Islet precursor cell (in vitro differentiated cells): ENCODE measurements at places on chromosomes 12 and 14.

DNA sequence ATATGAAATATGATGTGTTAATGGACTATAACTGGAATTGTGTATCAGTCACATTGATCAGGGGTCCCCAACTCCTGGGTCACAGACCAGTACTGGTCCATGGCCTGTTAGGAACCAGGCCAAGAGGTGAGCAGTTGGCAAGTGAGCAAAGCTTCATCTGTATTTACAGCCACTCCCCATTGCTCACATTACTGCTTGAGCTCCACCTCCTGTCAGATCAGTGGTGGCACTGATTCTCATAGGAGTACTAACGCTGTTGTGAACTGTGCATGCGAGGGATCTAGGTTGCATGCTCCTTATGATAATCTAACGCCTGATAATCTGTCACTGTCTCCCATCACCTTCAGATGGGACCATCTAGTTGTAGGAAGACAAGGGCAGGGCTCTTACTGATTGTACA, 72.3 kb downstream of the CDK17 start:
- no peak for DNase-seq

GRCh38 chr12:124160097-124160756, 134.7 kb upstream of the RFLNA start:
- DNase-seq = peak; percentile 64

- DNase-seq = no peak
Observed at GRCh38 chr12:10165421-10165820, 6.5 kb downstream of the OLR1 start.

- DNase-seq = no peak
Observed at GRCh38 chr14:81224222-81224621, 3.5 kb upstream of the GTF2A1 start.

- no peak for DNase-seq
Observed at GRCh38 chr12:24728366-24728765, 220.5 kb downstream of the BCAT1 start.

GRCh38 chr12:28051516-28052354, 79.2 kb upstream of the PTHLH start:
- no peak for DNase-seq

- DNase-seq = no peak
Observed at GRCh38 chr14:105806568-105806967, 280.2 kb downstream of the TMEM121 start.

DNA sequence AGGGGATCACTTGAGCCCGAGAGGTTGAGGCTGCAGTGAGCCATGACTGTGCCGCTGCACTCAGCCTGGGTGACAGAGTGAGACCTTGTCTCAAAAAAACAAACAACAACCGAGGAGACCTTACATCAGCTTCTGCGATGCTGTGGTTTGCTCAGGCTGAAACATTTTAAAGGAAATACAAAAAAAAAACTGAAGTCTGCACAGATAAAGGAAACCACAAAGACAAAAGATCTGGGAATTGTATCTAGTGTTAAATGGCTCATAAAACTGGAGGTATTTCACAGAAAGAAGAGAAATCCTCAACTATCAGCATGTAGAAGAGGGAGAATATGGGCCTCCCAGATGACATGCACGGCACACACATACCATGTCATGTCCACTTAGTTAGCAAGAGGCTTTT, 60.3 kb upstream of the VPS33A start:
- no peak for DNase-seq

GRCh38 chr14:32667287-32667686, 271.4 kb upstream of the NPAS3 start:
- DNase-seq = no peak

DNA sequence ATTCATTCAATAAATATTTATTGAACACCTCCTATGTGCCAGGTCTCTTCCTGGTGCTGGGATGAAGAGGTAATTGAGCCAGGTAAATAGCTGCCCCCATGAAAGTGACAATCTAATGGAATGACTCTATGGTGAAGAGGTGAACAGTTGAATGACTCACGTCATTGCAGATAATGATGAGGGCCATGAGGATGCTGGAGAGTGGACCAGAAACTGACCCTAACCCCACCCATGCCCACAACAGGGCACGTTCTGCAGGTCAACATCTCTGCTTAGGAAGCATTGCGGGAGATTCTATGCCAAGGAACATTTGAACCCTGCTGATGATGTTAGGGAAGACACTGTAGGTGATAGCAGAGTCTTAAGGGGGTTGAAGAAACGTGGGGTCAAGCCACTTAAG, 788.9 kb upstream of the TBX3 start:
- DNase-seq = no peak

- no peak for DNase-seq
Observed at GRCh38 chr14:53519137-53519536, 366.0 kb upstream of the DDHD1 start.

DNA sequence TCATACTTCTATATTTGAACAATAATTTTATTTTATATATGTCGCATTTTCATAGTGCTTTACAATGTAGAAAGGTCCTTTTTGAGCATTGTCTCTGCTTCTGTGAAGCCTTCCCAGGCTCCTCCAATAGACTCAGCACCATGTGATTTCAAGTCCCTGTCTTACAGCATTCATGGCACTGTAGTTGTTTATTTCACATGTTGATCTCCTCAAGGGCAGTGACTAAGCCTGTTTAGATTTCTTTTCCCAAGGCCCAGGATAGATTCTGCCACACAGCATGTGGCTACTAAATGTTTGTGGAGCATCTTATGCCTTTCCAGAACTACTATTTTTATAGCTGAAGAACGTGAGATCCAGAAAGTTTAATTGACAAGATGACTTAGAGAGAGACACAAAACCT, 391.7 kb downstream of the TMEM117 start:
- no peak for DNase-seq

DNA sequence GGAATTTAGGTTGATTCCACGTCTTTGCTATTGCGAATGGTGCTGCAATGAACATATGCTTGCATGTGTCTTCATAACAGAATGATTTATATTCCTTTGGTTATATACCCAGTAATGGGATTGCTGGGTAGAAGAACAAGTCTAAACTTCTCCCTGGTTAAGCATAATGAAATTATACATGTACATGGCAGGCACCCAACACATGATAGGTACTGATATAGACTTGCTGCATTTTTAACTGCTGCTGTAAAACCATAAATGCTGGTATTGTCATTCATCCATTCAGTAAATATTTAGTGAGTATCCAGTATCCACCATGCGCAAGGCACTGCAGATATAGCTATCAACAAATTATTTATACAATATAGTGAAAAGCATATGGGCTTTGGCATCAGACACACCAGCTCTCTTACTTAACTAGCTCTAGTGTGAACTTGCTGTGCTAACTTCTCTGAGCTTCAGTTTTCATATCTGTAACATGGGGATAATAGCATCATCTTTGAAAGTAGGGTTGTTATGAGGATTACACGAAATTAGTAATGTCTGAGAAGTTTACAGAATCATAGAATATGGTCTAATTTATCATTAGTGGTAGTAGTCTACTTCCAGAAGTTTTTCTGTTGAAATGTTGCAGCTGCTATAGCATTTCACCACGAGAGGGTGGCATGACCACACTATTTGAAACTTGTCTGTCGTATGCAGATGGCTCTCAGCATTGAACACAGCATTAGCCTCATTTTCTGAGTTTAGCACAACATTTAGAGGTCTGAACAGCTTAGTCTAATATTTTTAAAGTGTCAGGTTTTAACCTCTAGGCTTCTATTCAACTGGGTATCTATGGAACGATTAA, 32.0 kb upstream of the SEL1L start:
- DNase-seq = no peak

GRCh38 chr14:70359076-70359424, 433 bp downstream of the COX16 start:
- DNase-seq = no peak

DNA sequence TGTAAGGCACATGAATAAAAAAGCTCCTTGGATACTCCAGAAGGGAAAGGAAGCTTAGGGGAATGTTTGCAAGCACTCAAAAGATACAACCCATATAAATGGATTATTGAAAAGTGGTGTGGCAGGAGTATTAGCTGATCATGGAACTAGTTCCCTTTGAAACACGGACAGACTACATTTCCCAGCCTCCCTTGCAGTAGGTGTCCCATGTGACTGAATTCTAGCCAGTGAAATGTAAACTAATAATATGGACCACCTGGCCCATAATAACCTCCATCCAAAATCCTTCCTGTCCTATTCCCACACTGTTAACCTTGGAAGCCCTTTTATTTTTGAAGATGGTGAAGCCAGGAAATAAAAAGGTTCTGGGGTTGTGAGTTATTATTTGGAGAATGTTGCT, 242.3 kb downstream of the SUDS3 start:
- DNase-seq = no peak

- no peak for DNase-seq
Observed at GRCh38 chr14:59407246-59408010, 57.8 kb downstream of the GPR135 start.

DNA sequence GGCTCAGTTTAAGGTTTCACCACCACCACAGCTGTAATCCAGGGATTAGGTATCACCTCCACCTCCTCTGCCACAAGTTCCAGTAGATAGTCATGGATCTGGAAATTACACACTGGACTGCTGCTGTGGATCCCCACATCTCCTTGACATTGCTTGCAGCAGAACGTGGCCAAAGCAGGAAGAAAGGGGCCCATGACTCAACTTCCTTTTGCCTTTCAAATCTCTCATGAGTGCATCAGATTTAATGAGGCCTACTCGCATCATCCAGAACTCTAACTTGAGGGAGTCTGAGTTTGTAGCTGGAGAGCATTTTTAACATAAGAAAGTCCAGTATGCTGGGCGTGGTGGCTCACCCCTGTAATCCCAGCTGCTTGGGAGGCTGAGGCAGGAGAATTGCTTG, 29.2 kb upstream of the TMED10 start:
- no peak for DNase-seq

GRCh38 chr12:77686760-77687159, 143.9 kb upstream of the NAV3 start:
- no peak for DNase-seq

- no peak for DNase-seq
Observed at GRCh38 chr14:88004506-88005036, 364 bp upstream of the GPR65 start.

DNA sequence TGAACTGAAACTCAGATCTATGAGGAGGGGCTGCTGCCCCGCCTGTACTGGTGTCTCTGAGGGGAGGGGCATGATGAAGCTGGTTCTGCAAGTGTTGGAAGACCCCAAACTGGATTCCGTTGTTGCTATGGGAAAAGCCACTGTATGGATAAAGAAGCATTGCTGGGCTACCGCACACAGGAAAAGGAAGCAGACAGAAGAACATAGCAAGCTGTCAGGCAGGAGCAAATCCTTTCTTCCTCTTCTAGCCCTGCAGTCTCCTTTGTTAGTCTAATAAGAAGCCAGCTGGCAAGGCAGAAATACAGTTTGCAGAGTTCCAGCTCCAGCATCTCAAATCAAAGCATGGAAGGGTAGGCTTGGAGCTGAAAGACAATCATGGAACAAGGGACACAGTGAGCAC, 26.3 kb upstream of the NR1H4 start:
- no peak for DNase-seq

DNA sequence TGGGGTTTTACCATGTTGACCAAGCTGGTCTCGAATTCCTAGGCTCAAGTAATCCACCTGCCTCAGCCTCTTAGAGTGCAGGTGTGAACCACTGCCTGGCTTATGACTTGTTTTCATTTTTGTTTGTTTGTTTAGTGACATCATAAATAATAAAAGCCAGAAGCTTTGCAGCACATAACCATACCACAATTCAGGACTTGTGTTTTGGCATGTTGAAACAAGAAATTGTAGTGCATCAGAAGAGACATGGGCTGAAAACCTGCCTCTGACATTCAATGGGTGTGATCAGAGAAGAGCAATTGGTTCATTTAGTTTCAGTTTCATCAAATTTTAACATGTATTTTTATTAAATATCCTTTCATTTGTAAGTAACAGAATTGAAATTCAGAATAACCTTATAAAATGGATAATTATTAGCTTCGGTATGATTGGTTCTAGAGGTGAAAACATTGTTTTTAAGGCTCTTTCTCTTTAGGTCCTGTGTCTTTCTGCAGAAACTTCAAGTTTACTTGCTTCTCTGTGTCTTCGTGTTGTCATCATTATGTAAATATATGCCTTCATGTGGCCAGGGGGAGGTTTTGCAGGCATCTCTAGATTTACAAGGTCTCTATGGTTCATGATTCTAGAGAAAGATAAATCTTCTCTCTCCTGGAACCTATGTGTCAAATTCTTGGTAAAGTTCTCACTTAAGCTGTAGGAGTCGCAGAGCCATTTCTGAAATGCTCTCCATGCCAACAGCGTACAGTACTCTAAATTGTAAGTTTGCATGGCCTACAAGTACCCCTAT, 312.0 kb downstream of the KCNC2 start:
- no peak for DNase-seq

GRCh38 chr12:45575417-45575816, 154.1 kb upstream of the ARID2 start:
- no peak for DNase-seq
